ENCODE measurements at places on chromosomes 2 and 18.

- DNase-seq: no peak
Observed at GRCh38 chr2:120105360-120105759, 92.5 kb downstream of the EPB41L5 start.

GRCh38 chr18:2681993-2682603, 26.6 kb downstream of the SMCHD1 start:
- no peak for DNase-seq

DNA sequence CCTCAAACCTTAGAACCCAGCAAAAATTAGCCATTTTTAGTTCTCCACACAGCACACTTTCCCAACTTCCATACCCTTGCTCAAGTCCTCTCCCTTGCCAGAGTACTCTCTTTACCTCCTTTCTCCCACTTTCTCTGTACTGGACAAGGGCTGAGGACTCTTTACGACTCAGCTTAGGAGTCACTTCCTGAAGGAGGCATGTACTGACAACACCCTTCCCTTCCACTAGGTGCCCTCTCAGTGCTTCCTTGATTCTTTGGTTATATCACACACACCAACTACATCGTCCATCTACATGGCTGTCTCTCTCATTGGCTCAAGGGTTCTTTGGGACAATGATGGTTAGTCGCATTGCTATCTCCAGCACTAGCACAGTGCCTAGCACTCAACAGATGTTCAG, 5.2 kb upstream of the C18orf63 start:
- DNase-seq: peak; percentile 42

GRCh38 chr2:149724091-149724490, 136.5 kb upstream of the MMADHC start:
- no peak for DNase-seq

- no peak for DNase-seq
Observed at GRCh38 chr18:12239431-12239830, 14.7 kb upstream of the CIDEA start.

- no peak for DNase-seq
Observed at GRCh38 chr2:230842473-230842872, 22.3 kb upstream of the ITM2C start.

GRCh38 chr2:202870431-202871299, 901 bp downstream of the ICA1L start:
- DNase-seq: peak; percentile 93

GRCh38 chr2:16284941-16285625, 344.7 kb downstream of the MYCN start:
- no peak for DNase-seq

DNA sequence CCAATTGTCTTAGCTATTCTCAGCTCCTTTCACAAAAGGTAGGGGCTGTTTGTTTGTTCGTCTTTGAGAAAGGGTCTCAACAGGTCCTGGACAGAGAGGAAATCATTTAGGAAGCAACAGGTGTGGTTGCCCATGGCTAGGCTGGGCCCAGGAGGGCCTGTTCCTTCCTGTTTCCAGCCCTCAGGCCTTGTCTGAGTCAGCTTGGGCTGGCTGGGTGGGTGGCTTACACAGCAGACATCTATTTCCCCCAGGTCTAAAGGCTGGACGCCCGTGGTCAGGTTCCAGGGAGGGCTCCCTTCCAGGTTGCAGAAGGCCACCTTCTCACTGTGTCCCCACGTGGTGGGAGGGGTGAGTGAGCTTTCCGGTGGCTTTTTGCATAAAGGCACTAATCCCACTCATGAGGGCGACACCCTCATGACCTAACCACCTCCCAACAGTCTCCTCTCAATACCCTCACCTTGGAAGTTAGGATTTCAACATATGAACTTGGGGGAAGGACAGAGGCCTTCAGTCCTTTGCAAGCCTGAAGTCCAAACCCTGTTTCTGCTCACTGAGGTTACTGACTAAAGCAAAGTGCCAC, 45.5 kb downstream of the ARHGEF4 start:
- DNase-seq: no peak

GRCh38 chr2:176647325-176648165, 378.3 kb downstream of the MTX2 start:
- DNase-seq: no peak

- DNase-seq: no peak
Observed at GRCh38 chr2:200050921-200051610, 95.7 kb downstream of the MAIP1 start.

GRCh38 chr2:3079466-3079865, 298.2 kb downstream of the EIPR1 start:
- DNase-seq: no peak

GRCh38 chr18:67451960-67452359, 64.6 kb downstream of the DSEL start:
- no peak for DNase-seq

GRCh38 chr2:222912117-222912516, 51.3 kb downstream of the ACSL3 start:
- DNase-seq: no peak

DNA sequence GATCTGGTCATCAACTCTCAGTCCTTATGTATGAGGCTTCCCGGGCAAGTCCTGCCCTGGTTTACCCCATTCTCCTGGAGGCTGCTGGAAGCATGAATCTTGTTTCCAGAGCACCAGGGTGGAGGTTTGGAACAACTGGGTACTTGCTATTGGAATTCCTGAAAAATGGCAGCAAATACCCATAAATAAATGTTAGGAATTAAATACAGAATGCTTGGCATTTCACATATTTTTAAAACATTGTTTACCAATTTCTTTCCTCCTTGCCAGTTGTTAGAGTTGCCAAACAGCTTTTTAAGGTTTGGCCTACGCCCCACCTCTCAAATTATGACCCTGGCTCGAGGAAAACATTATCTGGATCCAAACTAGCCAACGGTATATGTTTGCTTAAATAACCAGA, 90.6 kb upstream of the ZCCHC2 start:
- DNase-seq: no peak

DNA sequence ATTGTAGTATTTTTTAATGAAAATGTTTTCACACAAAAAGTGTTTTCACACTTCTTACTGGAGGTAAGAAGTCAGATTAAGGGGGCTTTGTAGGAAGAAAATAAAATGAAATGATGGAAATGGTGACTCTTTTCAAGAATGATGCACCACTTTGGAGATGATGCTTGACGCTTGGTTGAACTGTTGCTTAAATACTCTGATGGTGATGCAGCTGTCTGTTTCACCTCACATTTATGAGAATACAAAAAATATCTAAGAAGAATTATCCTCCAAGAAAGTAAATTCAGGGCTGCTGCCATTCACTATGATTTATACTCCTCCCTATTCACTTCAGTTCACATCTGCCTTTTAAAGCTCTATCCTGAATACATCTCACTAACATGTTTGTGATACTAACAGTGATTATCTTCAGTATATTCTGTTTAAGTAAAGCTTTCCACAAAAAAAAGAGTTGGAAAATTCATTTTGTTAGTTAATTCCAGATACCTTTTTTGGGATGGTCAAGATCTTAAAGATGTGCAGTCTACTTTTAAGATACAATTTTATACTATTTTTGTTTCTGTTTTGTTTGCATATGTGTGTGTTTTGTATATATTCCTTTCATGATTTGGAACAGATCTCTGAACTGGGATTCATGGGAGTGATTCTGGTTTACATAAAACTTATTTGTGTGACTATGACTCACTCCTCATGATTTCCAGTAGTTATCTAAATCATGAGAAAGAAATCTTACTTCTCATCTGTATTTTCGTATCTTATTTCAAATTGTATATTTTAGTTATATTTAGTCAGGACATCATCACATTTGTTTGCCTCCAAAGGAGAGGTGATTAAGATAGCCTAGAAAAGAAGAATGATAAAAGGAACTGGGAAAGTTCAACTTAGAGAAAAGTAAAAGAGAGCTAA, 53.1 kb downstream of the SLC39A10 start:
- DNase-seq: no peak

- DNase-seq: no peak
Observed at GRCh38 chr2:201575971-201576370, 67.3 kb downstream of the TMEM237 start.

DNA sequence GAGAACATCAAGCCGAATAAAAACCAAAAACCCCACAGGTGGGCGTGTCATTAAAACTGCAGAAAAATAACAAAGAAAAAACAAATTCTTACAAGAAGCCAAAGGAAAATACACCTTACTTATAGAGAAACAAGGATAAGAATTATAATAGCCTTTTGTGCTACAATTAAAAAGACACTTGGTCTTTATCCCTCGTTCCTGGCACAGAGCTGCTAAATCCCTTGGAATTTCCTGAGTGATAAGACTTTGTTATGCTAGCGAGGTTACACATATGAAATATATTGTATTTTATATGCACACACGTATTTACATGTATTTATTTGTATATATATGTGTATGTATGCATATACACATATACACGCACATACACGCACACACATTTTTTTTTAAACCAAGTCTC, 325.3 kb upstream of the TFPI start:
- no peak for DNase-seq

GRCh38 chr18:58639751-58640427, 11.0 kb upstream of the ALPK2 start:
- no peak for DNase-seq

DNA sequence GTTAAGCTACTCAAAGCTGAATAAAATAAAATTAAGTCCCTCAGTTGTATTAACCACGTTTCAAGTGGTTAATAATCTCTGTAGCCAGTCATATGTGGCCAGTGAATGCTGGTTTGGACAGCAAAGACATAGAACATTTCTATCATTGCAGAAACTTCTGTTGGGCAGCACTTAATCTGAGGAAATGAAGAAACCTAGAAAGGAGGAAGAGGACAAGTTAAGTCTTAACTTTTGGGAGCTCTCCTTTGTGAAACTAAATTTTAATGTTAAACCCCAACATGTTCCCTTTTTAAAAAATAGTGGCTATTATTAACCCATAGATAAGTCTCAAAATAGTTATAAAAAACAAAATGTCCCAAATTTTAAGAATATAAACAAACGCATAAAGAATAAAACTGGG, 421.3 kb downstream of the ARHGAP15 start:
- DNase-seq: no peak

GRCh38 chr2:205948883-205949282, 137.1 kb downstream of the INO80D start:
- no peak for DNase-seq

DNA sequence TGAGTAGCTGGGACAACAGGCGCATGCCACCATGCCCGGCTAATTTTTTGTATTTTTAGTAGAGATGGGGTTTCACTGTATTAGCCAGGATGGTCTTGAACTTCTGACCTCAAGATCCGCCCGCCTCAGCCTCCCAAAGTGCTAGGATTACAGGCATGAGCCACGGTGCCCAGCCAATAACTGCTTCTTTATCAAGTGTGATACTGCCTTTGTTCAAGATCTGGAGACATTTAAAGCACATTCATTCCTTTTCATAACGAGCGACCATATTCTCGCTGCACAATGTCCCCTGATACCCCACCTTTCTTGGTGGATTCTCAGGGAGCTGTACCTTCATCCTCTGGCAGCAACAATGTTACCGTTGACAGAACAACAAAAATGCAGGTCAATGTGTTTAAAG, 75.4 kb downstream of the PIEZO2 start:
- no peak for DNase-seq

GRCh38 chr18:2910261-2910660, 63.5 kb downstream of the EMILIN2 start:
- DNase-seq: no peak

- DNase-seq: no peak
Observed at GRCh38 chr2:100451734-100452133, 18.5 kb upstream of the NMS start.

GRCh38 chr2:128252501-128252900, 66.2 kb downstream of the HS6ST1 start:
- no peak for DNase-seq

GRCh38 chr2:47504174-47504810, 101.3 kb downstream of the MSH2 start:
- DNase-seq: no peak

- peak; percentile 61 for DNase-seq
Observed at GRCh38 chr18:48569139-48569914, 30.5 kb downstream of the CTIF start.

- DNase-seq: no peak
Observed at GRCh38 chr2:222907790-222908441, 47.1 kb downstream of the ACSL3 start.

GRCh38 chr2:1748176-1748740, 3.9 kb upstream of the PXDN start:
- DNase-seq: no peak

DNA sequence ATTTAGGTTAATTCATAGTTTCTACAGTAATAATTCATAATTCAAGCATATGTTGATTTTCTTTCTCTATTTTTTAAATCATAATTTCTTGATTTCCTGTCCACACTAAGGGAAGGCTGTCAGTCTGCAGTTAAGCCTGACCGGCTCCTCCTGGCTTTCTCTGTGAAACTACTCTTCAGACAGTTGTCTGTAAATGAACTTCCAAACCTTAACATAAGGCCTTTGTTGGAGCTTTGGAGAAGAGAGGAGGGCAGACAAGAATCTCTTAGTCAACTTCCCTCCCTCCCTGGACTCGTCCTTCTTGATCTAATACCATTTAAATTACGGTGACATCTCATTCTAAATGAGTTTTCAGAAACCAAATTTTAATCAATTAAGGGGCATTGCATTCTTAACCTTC, 404.1 kb upstream of the ST6GAL2 start:
- DNase-seq: no peak

- DNase-seq: peak; percentile 15
Observed at GRCh38 chr2:9108210-9108967, 98.2 kb upstream of the ASAP2 start.

- DNase-seq: no peak
Observed at GRCh38 chr2:55555977-55556376, 36.5 kb downstream of the CFAP36 start.

- peak; percentile 54 for DNase-seq
Observed at GRCh38 chr18:27185025-27185763, at the start of gene CHST9. Gene CHST9 (minus strand): TSS chr18:27185308. CDS start chr18:27142809, 42,499 bp downstream.

DNA sequence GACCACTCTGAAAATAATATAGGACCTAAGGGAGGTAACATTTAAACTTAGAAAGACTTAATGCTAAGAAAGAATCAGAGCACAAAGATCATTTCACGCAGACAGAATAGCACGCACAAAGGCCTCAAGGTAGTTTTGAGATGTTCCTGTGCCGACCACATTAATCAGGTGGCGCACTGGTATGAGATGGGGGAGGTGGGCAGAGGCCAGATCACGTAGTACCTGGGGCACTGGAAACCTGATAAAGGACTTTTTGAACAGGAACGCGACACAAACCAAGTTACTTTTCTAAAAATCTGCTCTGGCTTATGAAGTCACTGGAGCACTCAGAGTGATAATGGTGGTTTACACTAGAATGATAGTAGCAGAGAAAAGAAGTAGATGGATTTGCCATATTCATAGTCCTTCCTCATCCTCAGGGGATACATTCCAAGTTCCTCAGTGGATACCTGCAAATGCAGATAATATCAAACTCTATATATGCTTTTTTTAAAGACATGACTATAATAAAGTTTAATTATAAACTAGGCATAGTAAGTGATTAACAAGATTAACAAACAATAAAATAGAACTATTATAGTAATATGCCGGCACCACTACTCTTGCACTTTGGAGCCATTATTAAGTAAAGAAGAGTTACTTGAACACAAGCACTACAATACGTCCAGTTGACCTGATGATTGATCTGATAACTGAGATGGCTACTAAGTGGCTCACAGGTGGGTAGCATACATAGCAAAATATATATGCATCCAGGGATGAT, 42.6 kb upstream of the CDCA7 start:
- DNase-seq: no peak
